ENCODE measurements at places on chromosomes 4 and X. TPM values are rescaled to one million over a fixed set of nuclear protein-coding genes. Genes with fewer than 3 reads are reported as not detected.

Gene XAGE1B
- not detected for total RNA-seq

Gene SPANXD
- not detected for total RNA-seq

Gene MAGEA6
- not detected for total RNA-seq

Gene UGT2B10
- not detected for total RNA-seq

Gene DMD
- 12.6 TPM for total RNA-seq

Gene LRRC66
- 0.27 TPM for total RNA-seq

Gene HDX
- 8.2 TPM for total RNA-seq

Gene GAB3
- 6.2 TPM for total RNA-seq

Gene ZFYVE28
- 10.8 TPM for total RNA-seq

Gene TBX22
- total RNA-seq = not detected

Gene CCDC149
- 12.5 TPM for total RNA-seq

Gene RAI2
- 0.25 TPM for total RNA-seq

Gene ZFX
- 34.1 TPM for total RNA-seq

Gene ALB
- total RNA-seq = not detected

Gene DUX4
- total RNA-seq = not detected

Gene OFD1
- 14.4 TPM for total RNA-seq

Gene SOWAHB
- not detected for total RNA-seq

Gene CACNA1F
- not detected for total RNA-seq

Gene SPARCL1
- total RNA-seq = not detected

Gene SLC49A3
- 11.5 TPM for total RNA-seq

Gene EDA2R
- 1.9 TPM for total RNA-seq

Gene XPNPEP2
- total RNA-seq = not detected

Gene ARHGAP6
- total RNA-seq = 0.69 TPM

Gene MAGEB3
- not detected for total RNA-seq

Gene ABLIM2
- total RNA-seq = 0.30 TPM

Gene ZXDA
- total RNA-seq = 5.4 TPM

Gene CXXC4
- total RNA-seq = not detected

Gene GRPR
- 0.28 TPM for total RNA-seq

Gene TCEAL5
- total RNA-seq = not detected

Gene UGT8
- 0.14 TPM for total RNA-seq

Gene CLDN22
- total RNA-seq = not detected

Gene WFS1
- 48.2 TPM for total RNA-seq

Gene SUPT20HL2
- not detected for total RNA-seq

Gene EGFL6
- total RNA-seq = not detected

Gene FAM114A1
- total RNA-seq = 99.2 TPM

Gene MUC7
- total RNA-seq = not detected

Gene CFAP47
- not detected for total RNA-seq

Gene MGAT4D
- not detected for total RNA-seq

Gene XAGE2
- total RNA-seq = not detected

Gene ETDC
- not detected for total RNA-seq

Gene SPP1
- total RNA-seq = not detected

Gene PRKX
- total RNA-seq = 27.5 TPM

Gene GIMD1
- not detected for total RNA-seq

Gene SHOX
- not detected for total RNA-seq

Gene ALPK1
- total RNA-seq = 5.5 TPM

Gene GAGE12F
- total RNA-seq = not detected

Gene SSX7
- total RNA-seq = not detected

Gene PABPC1L2A
- not detected for total RNA-seq

Gene GPC3
- not detected for total RNA-seq

Gene SMPX
- not detected for total RNA-seq

Gene TRO
- total RNA-seq = 13.6 TPM

Gene CXCL10
- not detected for total RNA-seq

All from endothelial cell of umbilical vein (primary cell).